CD4-positive, alpha-beta T cell treated with Interleukin-21 for 1 hour (primary cell): ENCODE measurements at places on chromosomes 12 and 14.

DNA sequence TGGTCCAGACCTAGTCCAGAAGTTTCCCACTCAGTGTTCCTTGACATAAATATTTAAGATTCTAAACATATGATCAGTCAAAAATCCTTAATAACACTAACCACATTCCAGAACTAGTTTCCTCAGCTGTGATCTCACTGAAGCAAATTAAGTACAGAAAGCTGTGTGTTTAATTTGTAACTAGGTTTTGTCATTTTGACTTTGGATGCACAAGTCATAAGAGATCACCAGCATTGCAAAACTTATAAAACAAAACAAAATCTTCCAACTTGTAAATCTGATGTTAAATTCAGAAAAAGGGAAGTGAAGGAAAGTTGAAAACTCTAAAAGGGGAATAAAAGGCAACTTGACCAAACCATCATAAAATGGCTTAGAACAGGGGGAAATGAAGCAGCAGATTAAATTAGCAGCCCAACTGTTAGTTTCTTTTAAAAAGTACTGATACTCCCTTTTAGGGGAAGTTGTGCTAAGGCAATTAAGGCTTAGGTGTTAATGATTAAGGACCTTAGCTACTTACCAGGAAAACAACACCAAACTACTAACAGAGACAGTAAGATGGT lies 56.6 kb downstream of the SH2B3 start:
- no peak for DNase-seq

DNA sequence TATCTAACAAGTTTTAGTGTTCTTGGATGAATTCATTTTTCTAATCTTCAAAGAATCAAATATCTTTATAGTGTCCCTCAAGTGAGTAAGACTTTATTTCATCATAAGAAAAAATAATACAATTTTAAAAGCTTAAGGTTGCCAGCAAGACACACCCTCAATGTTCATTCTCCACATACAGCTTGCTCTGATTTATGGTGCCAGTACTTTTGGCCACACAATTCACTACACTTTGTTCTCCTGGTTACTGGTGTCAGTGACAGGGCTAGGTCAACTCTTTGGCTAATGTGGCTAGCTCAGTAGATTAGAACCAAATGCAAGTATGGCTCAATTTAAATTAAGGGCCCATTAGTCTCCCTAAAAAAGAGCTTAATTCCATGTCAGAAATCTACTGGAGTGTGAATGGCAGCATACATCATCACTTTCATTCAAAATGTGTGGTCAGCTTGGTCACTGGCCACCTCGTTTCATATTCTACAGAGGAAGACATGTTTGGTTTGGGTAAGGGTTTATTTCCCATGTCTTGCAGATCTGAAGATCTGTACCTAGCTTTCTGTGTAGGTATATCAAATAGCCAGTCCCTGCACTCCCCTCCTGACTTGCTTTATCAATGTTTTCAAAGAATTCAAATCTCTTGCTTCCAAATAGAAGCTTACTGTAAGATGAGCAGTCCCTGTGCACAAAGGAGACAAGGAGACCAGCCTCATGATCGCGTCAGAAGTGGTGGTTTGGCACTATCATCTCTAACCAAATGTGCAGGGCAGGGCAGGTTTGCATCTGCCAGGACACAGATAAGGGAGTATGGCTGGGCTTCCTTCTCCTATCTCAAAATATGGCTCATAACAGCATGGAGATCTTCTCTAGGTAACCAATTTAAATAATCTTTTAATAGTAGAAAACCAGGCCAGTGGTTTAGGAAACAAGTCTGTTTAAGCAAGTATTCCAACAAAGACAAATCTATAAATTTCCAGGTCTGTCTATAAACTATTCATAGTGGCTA lies 31.3 kb downstream of the HECTD4 start:
- DNase-seq: no peak

- no peak for DNase-seq
Measured at GRCh38 chr12:71725011-71725410, 29.7 kb upstream of the RAB21 start.

DNA sequence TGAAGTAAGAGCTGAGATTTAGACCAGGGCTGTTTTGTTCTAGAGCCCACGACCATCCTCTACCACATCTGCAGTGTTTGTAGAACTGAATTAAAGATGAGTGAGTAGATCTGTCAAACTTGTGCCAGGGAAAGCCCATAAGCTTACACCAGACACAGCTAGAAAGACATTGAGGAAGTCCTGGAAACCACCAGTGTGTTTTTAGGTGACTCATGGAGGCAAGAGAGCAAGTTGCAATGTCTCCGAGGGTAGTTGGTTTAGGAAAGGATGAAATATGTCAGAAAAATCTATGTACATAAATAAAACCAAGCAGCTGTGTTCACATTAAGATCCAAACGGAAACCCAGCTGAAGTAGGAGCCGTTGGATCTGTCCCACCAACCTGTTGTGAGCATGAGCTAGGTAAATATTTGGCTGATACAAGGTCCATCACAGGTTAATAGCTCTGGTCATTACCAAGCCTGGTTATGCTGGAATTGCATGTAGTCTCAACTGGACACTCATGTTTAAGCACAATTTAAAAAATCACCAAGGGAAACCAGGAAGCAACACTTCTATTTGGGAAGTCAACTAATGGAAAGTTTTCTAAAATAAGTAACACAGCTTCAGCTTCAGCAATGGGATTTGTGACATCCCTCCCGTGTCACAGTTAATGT lies 49.9 kb upstream of the PLEKHG3 start:
- peak; percentile 12 for DNase-seq

GRCh38 chr14:92161521-92161920 lies 39.8 kb downstream of the CPSF2 start:
- no peak for DNase-seq

GRCh38 chr12:74899031-74899829 lies 310.4 kb downstream of the KCNC2 start:
- no peak for DNase-seq

- DNase-seq: no peak
Measured at GRCh38 chr14:76086636-76087035, 65.1 kb upstream of the GPATCH2L start.

DNA sequence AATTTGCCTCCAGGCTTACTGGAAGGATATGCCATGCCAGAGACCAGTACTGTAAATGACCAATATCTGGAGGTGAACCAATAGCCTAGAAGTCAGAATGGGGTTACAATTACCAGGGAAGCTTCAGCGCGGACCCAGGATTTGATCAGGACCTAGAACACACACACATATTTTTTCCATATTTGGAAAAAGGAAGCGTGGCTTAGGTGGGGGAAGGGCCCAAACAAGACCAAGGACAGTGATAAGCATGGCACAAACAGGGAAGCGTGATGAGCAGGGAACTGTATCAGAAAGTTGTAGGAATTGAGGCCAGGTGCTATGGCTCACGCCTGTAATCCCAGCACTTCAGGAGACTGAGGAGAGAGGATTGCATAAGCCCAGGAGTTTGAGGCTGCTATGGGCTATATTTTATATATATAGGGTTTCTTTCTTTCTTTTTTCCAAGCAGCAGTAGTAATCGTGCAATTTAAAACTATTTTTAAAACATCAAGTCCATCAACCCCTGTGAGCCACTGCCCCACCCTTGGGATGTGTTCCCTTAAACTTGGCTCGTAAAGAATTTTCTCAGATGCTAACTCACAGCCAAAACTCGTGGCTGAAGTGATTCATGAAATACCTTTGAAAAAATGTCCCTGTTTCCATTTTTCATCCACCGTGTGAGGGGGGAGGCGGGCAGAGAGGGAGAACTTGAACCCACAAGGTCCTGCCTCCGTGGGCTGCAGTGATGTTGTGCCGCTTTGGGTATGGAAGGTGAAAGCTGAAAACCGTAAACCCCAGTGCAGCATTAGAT lies 16.7 kb downstream of the HRK start:
- DNase-seq: no peak

DNA sequence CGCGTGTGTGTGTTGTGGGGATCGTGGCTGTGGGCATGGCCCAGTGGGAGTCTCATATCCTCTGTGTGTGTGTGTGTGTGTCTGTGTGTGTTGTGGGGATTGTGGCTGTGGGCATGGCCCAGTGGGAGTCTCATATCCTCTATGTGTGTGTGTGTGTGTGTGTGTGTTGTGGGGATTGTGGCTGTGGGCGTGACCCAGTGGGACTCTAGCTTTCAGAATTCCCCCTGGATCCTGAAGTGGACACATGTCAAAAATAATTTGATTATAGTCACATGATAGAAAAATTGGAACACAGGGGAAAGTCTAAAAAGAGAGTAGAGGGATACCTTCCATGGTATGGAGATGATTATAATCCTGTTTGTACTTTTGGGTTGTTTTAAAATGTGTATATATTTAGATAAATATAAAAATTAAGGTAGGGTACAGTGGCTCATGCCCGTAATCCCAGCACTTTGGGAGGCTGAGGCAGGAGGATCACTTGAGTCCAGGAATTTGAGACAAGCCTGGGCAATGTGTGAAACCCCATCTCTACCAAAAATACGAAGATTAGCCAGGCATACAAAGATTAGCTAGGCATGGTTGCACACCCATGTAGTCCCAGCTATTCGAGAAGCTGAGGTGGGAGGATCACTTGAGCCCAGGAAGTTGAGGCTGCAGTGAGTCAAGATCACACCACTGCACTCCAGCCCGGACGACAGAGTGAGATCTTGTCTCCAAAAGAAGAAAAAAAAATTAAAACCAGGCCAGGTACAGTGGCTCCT lies 11.0 kb downstream of the PAPLN start:
- DNase-seq: no peak

DNA sequence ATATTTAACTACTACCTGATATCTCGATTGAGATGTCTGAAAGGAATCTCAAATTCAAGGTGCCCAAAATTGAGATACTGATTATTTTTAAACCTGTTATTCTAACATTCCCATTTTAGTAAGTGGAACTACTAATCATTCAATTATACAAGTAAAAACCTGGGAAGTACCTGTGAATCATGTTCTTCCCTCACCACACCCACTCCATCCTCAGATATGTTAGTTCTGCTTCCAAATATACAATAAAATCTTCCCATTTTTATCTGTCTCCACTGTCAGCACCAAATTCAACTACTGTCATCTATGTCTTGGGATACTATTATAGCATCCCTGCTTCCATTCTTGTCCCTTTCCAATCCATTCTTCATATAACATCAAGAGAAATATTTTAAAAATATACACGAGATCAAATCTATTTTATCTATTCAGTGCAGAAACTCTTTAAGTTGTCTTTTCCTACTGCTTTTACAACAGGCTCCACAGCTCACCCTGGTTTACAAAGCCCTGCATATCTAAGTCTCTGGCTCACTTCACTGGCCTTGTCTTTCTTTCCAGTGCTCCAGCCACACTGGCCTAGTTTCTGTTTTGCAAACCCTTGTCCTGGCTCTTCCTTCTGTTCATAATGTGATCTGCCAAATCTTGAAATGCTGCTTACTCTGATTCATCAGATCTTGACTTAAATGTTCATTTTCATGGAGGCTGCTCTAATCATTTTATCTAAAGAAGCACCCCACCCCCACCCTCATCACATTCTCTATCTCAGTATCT lies 122.3 kb downstream of the PTPRR start:
- DNase-seq: no peak

DNA sequence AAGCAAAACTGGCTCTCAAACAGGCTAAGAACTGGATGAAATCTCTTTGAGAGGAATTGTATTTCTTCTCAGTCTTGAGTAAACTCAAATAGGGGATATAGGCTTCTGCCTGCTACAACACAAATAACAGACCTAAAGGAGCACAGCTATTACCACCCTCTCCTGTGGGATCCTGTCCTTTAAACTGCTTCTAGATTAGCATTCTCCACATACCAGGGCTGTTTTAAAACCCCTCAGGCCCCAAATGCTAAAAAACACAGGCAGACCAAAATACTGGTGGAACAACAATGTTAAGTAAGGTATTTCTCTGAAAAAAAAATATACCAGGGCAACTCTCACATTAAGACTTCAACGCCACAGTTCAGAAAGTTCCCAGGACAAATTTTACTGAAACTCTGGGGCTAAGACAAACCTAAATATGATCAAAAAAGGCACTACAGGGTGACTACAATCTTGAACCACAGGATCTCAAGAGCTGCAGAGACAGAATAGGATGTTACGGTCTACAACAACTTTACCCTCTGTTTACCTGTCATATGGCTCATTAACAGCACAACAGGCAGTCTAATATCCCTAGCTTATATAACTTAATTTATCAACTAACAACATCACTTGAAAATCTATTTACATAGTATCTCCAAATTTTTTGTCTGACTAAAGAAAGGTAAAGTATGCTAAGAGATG lies 7.2 kb downstream of the CPNE8 start:
- DNase-seq: no peak

DNA sequence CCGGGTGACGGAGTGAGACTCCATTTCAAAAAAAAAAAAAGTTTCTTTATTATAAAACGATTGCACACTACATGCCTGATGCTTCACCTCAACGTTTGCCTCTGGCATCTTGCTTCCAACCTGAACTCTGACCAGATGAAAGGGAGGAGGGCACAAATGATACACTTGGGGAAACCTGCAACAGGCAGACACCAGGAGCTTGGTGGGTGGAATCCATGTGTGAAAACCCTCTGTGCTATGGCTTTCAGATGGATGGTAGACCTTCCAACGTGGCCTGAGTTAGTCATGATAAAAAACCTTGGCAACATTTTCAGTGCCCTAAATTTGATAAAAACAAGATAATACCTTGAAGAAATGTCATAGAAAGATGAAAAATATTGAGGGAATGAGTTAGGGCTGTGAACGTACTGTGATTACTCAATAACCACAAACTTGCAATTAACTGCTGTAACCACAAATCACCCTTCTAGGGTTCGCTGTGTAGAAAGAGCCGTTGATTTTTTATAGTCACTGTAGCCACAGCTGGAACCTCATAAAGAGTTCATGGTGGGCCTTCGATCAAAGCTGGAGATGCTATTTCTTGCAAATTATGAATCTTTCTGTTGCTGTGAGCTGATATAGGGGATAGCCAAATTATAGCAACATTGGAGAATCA lies 26.1 kb upstream of the GZMB start:
- peak; percentile 27 for DNase-seq

DNA sequence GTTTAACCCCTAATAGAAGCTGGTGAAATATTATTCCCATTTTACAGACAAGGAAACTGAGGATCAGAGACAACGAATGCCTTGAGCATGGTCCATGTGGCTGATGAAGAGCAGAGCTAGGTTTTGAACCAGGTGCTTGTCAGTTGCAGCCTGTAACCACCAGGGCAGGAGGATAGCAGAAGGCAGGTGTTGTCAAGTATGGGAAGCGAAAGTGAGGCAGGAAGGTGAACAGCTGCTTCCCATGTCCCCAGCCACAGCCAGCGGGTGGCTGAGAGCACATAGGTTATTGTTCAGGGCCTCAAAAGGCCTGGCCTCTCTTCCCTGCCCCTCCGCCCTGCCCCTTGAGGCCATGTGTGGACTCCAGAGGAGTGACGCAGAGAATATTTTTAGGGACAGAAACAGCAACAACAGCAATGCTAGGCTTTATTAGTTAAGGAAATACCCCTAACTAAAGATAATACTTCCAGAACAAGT lies 39.6 kb downstream of the IQSEC3 start:
- no peak for DNase-seq

GRCh38 chr12:90802727-90803126 lies 152.2 kb downstream of the CCER1 start:
- no peak for DNase-seq

GRCh38 chr12:124401704-124402221 lies 106.9 kb downstream of the RFLNA start:
- no peak for DNase-seq
